ENCODE measurements at places on chromosomes 4 and X.

- DNase-seq: no peak
Observed at GRCh38 chr4:103996637-103997036, 276.9 kb upstream of the TACR3 start.

GRCh38 chrX:56499372-56499771 is 64.1 kb upstream of the UBQLN2 start:
- no peak for DNase-seq

DNA sequence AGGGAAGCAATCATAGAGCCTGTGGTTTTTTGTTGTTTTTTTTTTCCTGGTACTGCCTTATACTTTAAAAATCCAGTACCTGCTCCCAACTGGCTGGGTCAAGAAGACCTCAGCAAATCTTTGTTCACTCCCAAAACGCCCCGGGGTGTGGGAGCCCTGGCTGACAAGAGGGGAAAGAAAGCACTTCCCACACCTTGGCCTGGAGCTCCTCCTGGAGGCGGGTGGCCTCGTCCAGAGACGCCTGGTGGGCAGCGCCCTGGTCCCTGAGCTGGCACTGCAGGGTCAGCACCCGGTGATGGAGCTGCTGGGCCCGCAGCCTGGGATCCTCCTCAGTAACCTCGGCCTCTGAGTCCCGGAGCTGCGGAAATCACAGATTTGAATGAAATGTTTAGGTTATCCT is 38.2 kb downstream of the C4orf50 start:
- peak; percentile 26 for DNase-seq

GRCh38 chrX:43003939-43004338 is 226.0 kb upstream of the PPP1R2C start:
- no peak for DNase-seq

- no peak for DNase-seq
Observed at GRCh38 chr4:156961196-156962057, 10.2 kb downstream of the PDGFC start.

GRCh38 chr4:56727150-56727549 is 46.1 kb upstream of the HOPX start:
- no peak for DNase-seq

GRCh38 chr4:8023696-8024033 is 84.0 kb upstream of the AFAP1 start:
- DNase-seq: no peak

DNA sequence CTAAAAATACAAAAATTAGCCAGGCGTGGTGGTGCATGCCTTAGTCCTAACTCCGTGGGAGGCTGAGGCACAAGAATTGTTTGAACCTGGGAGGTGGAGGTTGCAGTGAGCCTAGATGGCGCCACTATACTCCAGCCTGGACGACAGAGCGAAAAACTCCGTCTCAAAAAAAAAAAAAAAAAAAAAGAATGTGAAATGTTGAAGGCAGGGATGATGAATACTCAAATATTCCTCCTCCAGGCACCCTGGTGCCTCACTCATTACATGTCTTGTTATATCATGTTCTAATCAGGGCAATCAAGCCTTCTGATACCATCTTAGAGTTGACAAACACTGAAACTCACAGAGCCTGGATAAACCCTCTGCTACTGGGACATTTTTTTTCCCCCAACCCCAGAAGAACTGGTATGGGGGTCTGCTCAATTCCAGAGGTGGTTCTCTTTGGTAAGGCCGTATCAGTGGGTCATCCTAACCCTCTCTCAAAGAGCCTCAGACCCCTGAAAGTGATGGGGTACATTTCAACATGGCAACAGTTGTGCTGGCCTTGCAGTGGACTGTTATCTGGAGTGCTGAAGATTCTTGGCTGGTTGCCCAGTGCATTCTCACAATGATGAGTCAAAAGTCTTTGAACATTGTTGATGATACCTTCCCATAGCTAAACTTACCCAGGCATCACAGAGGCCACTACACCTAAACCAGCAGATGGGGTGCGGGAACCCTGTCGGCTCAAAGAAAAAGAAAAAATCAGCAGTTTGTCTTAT is 2.4 kb upstream of the SH3KBP1 start:
- DNase-seq: no peak

DNA sequence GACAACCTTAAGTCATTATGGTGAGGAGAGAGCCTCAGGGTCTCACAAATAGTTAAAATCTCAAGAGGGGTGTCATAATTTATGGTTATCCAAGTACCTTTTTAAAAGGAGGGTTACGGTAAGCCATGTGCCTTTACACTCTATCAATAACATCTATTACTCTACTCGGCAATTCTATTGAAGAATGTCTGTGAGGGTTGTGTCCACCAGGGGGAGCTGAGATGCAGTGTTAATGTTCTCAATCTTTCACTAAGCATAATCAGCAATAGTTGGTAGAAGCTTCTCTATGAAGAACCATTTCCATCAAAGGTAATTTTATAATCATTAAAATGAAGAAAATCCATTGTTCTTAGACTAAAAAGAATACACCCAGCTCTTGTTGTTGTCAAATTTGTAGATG is 457.4 kb downstream of the CENPC start:
- no peak for DNase-seq

- DNase-seq: no peak
Observed at GRCh38 chr4:73721909-73722308, 18.5 kb upstream of the CXCL8 start.

- no peak for DNase-seq
Observed at GRCh38 chr4:80235451-80235850, 31.0 kb upstream of the FGF5 start.

DNA sequence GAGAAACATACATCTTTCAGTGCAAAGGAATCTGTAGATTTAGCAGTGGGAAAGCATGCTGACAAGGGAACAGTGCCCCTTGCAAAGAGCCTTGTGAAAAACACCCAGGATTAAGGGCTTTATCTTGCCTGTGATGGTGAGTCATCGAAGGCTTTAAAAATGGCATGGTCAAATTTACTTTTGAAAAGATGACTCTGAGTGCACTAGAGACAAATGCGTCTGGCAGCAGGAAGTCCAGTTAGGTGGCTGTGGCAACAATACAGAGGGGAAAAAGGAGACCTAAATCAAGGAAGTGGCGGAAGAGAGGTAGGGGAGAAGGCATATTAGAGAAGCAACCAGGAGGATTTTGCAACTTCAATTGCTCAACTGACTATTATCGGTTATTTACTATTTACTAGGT is 472.6 kb upstream of the CPEB2 start:
- no peak for DNase-seq

DNA sequence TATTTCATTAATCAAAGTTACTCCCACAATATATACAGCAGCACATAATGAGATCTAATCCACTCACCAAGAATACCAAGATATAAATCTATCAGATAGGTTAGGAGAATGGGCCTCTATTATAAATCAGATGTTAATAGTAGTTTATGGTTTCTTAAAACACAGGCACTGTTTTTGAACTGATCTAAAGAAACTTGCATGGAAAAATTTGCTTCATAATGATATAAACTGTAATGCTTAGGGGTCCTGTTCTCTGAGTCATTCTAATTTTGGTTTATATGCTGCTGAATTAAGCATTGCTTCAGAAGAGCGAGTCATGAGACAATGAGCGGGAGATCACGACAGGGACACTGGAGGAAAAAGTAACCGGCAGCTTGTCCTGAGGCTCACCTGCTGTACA is 113.3 kb upstream of the OTUD4 start:
- no peak for DNase-seq

DNA sequence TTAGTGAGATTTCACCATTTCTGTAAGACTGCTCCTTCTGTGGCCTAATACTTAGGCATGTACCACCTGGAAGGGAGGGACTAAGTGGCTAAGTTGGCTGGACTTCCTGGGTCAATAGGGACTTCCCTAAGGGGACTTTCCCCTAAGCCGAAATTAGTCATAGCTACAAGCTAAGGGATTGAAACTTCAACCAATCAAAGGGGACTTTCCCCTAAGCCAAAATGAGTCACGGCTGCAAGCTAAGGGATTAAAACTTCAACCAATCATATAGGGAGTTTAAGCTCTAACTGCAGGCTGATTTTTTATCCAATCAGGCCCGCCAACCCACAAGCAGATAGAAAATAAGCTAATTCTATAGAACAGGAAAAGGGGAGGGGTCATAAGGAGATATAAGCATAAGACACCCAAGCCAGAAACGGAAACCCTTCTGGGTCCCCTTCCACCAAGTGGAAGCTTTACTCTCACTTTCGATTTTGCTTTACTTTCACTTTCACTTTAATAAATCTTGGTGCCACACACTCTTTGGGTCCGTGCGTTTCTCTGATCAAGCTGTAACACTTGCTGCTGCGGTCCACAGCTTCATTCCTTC is 382.8 kb downstream of the KLHL4 start:
- DNase-seq: peak; percentile 20

DNA sequence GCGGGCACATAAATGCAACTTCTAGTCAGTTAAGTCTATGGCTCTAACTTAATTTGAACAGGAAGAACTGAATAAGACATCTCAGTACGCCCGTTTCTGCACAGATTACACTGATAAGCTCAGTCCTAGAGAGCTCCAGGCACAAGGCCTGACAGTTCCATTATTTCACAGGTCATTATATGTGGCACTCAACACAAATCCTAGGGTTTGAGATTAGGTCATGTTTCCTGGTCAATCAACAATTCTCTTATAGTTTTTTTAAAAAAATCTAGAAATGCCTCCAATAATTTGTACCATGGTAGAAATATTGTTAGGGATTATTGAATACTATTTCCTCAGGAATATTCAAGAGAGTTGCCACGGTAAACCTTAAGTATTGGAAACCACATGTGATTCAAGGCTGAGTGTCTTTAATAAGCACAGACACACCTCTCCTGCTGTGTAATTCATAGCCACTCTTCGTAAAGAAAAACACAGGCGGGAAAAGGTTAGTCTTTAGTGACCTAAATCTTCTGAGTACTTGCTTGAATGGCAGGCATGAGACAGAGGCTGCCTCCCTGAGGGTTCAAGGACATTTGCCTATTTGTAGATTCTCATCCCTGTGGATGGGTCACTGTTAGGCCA is 342.9 kb upstream of the ADGRL3 start:
- no peak for DNase-seq

GRCh38 chr4:17665346-17665745 is 50.9 kb downstream of the MED28 start:
- DNase-seq: no peak

DNA sequence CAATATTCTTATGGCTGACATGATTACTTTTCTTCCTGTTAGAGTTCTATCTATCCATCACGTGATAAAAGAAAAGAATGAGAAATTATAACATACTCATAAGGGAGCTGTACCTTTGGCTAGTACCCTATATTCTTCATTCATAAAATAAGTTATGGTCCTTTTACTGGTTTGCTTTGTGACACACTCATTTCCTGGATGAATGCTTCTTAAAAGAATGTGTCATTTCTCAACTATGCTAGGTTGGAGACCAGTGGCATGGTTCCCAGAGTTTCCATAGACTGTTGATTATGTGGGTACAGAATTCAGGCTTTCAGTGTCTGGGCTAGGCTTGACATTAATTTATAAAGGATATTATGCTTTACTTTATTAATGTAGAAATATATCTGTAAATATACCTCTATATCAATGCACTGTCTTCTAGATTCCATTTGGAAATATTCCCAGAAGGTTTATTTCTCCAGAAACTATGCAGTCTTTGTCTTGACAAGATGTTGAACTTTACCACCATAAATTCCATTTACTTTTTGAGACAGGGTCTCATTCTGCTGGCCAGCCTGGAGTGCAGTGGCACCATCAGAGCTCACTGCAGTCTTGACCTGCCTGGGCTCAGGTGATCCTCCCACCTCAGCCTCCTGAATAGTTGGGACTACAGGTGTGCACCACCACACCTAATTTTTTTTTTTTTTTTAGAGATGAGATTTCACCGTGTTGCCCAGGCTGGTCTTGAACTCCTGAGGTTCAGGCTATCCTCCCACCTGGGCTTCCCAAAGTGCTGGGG is 23.8 kb downstream of the NUDT6 start:
- DNase-seq: no peak

GRCh38 chr4:8308144-8308543 is 38.6 kb downstream of the HTRA3 start:
- no peak for DNase-seq

DNA sequence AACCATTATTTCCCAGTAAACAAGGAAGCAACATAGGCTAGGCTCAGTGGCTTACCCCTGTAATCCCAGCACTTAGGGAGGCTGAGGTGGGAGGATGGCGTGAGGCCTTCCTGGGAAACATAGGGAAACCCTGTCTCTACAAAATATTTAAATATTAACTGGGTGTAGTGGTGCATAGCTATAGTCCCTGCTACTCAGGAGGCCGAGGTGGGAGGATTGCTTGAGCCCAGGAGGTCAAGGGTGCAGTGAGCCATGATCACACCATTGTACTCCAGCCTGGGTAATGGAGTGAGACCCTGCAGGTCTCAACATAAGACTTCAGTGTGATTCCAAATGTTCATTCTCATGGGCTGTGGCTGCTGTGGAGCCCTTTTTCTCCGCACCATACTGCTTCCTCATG is 34.9 kb downstream of the FHDC1 start:
- no peak for DNase-seq

GRCh38 chr4:76488888-76489685 is 54.1 kb downstream of the SHROOM3 start:
- no peak for DNase-seq

DNA sequence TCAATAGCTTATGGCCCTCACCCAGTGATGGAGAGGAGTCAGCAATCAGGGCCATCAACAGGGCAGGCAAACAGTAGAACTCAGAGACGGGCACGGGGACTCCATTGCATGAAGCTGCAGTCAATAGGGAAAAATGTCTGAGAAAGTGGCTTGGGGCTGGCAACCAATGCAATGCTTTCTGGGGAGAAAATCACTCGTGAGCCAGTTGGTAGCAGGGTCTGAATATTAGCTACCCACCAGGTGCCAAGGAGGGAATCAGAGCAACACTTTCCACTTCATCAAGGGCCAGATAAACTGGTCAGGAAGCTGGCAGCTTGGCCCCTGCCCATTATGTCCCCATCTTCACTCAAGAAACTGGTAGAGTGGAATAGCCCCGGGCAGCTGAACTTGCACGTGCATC is 80.7 kb downstream of the STARD8 start:
- DNase-seq: no peak

DNA sequence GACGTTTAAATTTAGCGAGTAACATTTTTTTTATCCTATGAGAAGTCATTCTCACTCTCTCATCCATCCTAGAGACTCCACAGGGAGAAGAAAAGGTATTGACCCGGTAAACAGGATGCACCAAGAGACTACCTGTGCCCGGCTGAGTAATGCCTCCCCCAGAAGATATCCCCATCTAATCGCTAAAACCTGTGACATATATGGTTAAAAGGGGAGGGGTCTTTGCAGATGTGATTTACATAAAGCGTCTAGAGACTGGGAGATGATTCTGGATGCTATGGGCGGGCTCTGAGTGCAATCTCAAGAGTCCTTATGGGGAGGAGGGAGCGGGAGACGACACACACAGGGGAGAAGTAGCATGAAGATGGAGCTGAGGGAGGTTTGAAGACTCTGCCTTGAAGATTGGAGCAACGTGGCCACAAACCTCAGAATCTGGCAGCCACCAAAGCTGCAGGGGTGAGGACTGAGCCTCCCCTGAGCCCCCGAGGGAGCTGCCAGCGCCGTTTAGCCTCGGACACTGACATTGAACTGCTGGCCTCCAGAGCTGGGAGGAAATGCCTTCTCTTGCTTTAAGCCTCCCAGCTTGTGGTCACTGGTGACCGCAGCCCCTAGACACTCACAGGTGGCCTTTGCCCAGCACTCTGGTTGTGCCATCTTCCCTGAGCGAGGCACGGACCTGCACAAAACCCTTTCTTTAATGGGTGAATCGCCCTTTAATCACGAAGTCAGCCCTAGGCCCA is 11.2 kb downstream of the ABLIM2 start:
- no peak for DNase-seq

GRCh38 chr4:16206848-16207247 is 19.4 kb downstream of the TAPT1 start:
- no peak for DNase-seq

- no peak for DNase-seq
Observed at GRCh38 chr4:93384887-93385286, 443.7 kb upstream of the ATOH1 start.

Data from NCI-H1436 (cell line).